ENCODE measurements at places on chromosomes 13 and 19.

DNA sequence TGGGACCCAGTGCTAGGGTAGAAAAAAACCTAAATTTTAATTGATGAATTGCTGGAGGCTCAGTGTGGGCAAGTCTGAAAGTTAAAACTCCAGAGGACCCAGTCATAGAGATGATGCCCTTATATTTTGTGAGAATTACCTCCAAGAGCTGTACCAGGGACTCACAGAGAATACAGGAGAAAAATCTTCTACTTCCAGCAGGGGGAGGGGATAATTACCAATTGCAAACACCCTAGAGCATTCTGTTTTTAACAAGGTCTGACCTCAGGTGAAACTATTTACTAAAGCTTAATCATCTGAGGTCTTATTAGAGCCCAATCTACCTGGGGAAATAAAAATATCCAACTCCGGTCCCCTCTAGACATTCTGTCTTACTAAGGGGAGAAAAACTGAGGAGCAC lies 994.7 kb upstream of the MIR17HG start:
- DNase-seq: no peak

- peak; percentile 70 for DNase-seq
Observed at GRCh38 chr19:37719111-37719926, at the start of gene ZNF607. ZNF607 (minus strand) TSS chr19:37719761; CDS start chr19:37711618, 8,143 bp downstream.

DNA sequence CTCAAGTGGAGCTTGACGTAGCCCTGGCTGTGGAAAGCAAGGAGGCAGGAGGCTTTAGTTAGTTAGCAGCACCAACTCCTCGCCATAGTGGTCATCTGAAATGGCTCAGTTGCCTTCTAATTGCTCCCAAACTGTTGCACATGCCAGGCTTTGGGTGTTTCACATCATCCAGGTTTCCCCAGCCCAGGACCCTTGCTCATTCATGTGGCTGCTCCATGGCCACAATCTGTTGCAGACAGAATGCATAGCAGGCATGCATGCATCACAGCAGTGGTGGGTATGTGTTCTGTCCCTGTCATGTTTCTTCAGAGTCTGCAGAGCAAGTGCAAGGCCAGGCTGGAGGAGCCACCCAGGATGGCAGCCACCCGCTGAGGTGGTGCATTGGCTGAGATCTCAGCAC lies 407.6 kb downstream of the TSHZ3 start:
- no peak for DNase-seq

GRCh38 chr19:52536448-52536800 lies 9.0 kb downstream of the ZNF808 start:
- no peak for DNase-seq

- DNase-seq: no peak
Observed at GRCh38 chr19:35229601-35230000, 1.1 kb upstream of the FAM187B start.

- no peak for DNase-seq
Observed at GRCh38 chr13:49308097-49308875, 60.6 kb downstream of the CDADC1 start.

DNA sequence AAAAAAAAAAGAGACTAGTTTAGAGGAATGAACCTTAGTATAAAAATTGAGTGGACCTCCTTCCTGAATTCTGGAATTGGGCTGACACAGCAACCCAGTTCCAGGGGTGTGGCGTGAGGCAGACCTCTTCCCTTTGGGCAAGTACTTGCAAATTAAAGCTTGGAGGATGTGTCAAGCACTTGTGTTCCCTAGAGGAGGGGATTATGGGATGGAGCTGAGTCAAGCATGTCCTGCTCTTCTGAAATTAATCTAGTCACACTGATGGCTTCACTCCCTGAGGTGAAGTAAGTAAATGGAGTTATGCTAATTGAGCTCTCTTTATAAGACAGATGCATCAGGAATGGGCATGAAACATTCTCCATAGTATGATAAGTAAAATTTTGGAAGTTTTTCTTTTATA lies 107.7 kb upstream of the HTR2A start:
- DNase-seq: no peak

DNA sequence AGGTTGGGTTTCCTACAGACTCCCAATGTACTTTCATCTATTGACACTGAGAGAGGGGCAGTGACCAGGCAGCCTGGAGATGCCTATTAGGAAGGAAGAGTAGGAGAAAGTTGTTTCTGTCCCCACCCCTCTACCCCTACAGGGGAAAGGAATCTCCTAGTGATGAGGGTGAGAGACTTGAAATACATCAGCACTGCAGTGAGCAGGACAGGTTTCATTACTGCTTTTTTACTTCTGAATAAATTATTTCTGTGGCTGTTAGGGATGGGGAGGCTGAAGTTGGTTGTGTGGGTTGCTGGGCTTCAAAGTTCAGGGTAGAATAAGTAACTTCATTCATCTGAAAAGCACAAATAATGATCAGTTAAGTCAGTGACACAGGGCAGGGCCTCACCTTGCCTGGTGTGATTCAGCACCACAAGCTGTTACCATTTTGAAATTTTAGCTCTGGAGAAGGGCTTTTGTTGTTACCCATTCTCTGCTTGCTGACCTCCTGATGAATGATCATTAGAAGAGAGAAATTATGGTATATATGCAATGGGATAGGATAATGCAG lies 19.3 kb downstream of the CEACAM1 start:
- DNase-seq: no peak

GRCh38 chr13:76703216-76703615 lies 183.0 kb downstream of the KCTD12 start:
- no peak for DNase-seq

DNA sequence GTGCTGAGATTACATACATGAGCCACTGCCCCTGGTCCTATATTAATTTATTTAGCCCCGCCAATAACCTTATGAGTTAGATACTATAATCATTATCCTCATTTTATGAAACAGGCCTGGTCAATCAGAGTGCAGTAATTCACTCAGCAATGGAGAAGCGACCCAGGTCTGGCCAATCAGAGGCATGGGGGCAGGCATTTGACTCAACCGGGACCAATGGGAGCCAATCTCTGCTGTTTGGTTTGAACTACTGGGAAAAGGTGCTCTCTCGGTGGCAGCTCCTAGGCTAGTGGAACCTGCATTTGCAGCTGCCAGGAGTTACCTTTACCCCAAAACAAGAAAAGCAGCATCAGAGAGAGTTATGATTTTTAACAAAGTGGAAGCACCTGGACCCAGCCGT lies 6.6 kb downstream of the SIRT2 start:
- DNase-seq: no peak

DNA sequence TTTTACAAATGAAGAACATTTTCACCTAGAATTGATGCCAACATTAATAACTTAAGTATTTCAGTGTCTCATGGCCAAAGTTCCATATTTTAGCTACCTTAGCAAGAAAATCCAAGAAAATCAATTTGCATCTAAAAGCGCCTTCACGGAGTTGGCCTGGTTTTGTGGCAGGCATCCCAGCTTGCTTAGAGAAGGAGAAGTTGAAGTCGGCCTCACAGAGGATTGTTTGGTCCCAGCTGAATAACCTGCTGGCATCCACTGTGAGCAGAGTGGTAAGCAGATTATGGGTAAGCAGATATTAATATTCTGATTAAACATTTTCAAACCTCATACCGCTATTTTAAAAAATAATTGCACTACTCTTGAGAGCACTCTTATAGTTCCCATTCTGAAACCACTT lies 62.3 kb upstream of the STARD13 start:
- DNase-seq: no peak

DNA sequence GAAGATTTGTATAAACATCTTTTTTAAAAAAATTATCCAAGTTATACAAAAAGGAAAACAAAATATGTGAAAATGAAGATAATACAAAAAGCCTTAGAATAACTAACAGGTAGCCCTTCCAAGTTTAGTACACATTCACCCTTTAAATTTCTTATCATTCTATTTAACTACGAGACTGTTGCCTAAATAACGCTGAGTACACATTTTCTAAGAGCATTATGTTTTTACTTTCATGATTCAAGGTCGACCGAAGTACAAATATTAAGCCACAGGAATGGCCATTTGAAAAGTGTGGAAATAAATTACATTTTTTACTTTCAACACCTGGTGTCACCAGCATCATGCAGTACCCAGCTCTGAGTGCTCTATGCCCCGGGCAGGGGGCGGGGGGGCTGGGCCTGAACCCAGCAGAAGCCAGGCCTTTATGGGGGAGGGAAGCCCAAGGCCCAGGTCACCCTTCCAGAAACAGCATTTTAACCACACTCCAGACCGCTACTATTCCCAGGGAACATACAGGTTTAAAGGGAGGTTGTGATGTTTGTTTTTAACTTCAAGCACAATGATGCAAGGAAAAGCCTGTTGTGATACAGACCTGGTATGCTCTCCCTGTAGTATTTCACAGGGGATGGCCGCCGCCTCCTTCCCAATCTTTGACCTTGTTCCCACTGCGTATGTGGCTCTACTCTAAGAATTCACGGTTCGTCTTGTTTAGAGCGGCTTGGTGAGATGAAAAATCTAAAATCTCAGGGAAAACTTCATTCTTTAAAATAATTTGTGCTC lies 24.0 kb downstream of the GGACT start:
- no peak for DNase-seq

GRCh38 chr13:96900986-96901385 lies 93.3 kb downstream of the OXGR1 start:
- no peak for DNase-seq

- DNase-seq: no peak
Observed at GRCh38 chr13:76741046-76741445, 145.2 kb downstream of the KCTD12 start.

DNA sequence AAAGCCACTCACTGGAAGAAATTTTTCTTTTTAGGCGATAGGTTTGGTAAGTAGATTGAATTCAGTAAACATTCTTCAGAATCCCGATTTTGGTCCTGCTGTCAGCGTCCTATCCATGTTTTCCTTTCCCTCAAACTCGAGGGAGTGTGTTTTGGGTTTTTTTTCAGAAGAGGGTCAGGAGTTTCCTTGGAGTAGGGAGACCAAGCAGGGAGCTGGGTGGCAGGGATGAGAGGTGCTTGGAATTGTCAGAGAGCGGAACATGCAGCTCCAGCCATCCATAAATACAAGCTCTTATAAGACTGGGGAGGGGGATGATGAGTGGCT lies 1.6 kb upstream of the PCDH8 start:
- DNase-seq: no peak

DNA sequence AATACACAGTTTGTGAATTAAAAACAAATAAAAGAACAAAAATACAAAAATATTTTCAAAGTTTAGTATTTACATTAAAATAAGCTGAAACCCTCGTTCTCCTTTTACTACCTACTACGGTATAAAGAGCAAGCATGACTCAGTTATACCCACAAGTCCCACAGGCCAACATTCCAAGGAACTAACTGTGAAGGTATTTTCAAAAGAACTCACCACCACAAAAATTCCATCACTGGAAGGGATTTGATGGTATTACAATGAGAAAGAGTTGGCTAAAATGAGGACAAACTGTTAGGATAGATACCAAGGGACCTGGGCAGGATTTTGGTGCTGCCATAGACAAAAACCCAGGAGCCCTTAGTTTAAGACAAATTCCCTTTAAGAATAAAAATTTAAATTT lies 122.7 kb downstream of the TBC1D4 start:
- no peak for DNase-seq

- DNase-seq: no peak
Observed at GRCh38 chr19:52336791-52337381, 843 bp downstream of the ZNF610 start.

DNA sequence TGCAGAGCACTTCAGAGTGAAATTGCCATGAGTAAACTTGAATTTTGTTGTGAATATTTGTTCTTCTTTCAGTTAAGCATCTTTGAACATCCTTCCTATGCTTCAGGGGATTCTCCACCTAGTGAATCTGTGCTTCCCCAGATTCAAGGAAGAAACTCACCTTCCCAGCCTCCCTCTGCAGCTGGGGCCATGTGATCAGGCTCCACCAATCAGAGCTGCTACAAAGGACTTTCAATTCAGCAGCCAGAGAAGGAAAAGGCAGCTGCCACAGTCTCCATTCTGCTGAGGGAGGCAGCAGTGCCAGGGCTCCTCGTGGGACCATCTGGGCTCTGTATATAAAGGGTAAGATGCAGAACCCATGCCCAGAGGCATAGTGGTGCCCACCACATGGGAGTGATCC lies 89.7 kb upstream of the SIAH3 start:
- DNase-seq: no peak

GRCh38 chr13:88676016-88676415 lies 1004.8 kb downstream of the SLITRK5 start:
- DNase-seq: no peak

DNA sequence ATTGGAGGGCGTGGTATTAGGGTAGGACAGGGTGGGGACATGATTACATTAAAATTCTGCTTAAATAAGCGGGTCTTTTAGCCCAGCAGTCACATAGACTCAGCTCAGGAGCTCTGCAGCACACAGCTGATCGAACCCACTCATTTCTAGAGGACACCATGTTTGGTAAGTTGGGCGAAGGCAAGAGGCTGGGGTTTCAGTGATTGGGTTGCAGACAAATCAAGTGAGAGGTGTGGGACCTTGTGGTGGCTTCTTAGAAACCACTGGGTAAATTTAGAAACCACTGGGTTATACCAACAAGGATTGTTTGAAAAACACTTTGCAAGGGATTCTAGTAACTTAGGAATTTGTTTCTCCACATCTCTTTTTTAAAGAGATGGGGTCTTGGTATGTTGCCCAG lies at the start of gene LEUTX:
LEUTX (plus strand) TSS at position 92 of the 400 bp plus-strand sequence; CDS start at position 159, 67 bp downstream.
- no peak for DNase-seq

DNA sequence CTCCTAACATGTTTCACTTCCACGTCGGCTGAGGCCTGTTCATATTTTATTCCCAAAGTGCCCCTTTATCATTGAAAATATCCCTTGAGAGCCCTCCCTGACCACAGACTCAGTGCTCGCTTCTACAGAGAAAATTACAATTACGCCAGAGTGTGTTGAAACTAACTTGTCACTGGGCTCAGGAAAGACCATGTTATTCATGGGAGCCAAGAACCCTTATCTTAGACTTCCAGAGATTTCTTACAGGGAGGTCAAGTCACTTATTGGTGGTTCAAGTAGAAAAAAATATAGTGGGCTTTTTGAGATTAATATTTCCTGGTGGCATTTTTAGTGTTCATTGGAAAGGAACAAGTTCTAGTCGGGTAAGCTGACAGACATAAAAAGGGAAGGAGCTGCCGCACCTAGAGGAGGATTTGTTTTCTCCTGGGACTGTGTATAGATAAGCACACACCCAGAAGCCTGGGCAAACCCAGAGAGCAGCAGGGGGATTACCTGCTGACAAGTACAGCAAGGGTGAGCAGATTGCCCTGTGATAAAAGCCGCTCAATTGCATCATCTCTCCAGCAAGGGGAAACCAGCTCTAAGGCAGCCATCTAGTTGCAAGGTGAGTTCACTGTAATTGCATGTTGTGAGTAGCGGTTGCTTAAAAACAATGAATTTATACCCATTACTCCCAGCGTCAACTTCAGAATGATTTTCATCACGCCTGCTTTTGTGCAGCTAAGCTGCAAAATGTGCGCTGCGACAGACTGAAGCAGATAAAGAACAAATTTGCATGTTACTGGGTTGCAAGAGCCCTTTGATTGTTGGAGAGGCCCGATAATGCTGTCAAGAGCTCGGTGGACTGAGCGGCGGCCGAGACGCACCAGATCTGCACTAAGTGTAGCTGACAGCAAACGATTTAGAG lies 46.2 kb downstream of the DCT start:
- DNase-seq: no peak

- DNase-seq: no peak
Observed at GRCh38 chr13:27022571-27023311, 148.9 kb downstream of the USP12 start.
